ENCODE measurements at places on chromosomes 6 and 20. TPM values are rescaled to one million over a fixed set of nuclear protein-coding genes. Genes with fewer than 3 reads are reported as not detected.

GRCh38 chr6:48912503-48912902, 550.5 kb downstream of the MMUT start:
- H3K4me1 ChIP-seq, result no peaks in the 10 kb centered on the region
- H3K4me3 ChIP-seq, result no peak overlapping the region
- H3K36me3 ChIP-seq, result no peaks in the 10 kb centered on the region
- H3K27me3 ChIP-seq, result no peaks in the 10 kb centered on the region
- no peak overlapping the region for H3K27ac ChIP-seq

- H3K36me3 ChIP-seq, result peaks cover 7% of the 10 kb centered on the region
- H3K4me1 ChIP-seq, result no peaks in the 10 kb centered on the region
- no peaks in the 10 kb centered on the region for H3K27me3 ChIP-seq
- H3K4me3 ChIP-seq, result no peak overlapping the region
- no peak overlapping the region for H3K27ac ChIP-seq
- DNase-seq, result peak; percentile 78
Measured at GRCh38 chr6:136657666-136658065, 107.4 kb upstream of the MAP7 start.

DNA sequence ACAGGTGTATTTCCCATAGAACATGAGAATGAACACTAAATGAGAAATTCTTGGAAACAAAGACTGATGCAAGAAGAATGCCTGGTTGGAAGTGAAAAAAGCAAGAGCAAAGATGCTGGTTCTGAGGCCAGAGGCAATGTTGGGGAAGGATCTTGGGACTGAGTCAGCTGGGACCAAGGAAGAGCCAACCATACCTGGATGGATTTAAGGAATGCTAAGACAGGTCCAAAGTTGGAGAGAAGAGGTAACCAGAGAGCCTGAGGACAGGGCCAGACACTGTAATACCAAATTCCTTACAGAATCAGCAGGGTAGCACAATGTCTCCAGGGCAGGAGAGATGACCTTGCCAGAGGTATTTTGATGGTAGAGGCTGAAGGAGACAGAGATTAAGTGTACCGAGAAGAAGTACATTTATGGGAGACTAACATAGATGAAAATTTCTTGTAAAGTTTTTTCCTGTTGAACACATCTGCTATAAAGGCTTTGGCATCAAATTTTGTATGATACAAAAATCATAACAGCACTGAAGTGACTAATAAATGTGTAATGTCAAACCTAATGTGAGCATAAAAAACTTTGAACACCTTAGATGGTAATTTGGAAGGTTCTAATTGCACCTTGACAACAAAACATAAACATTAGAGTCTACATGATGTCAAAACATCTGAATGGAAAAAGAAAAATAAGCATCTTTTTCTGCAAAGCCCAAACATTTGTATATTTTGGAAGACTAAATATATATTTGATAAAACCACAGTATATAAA, 221.7 kb upstream of the MARCKS start:
- H3K4me3 ChIP-seq, result no peak overlapping the region
- no peak for DNase-seq
- peaks cover 25% of the 10 kb centered on the region for H3K4me1 ChIP-seq
- H3K27me3 ChIP-seq, result no peaks in the 10 kb centered on the region

DNA sequence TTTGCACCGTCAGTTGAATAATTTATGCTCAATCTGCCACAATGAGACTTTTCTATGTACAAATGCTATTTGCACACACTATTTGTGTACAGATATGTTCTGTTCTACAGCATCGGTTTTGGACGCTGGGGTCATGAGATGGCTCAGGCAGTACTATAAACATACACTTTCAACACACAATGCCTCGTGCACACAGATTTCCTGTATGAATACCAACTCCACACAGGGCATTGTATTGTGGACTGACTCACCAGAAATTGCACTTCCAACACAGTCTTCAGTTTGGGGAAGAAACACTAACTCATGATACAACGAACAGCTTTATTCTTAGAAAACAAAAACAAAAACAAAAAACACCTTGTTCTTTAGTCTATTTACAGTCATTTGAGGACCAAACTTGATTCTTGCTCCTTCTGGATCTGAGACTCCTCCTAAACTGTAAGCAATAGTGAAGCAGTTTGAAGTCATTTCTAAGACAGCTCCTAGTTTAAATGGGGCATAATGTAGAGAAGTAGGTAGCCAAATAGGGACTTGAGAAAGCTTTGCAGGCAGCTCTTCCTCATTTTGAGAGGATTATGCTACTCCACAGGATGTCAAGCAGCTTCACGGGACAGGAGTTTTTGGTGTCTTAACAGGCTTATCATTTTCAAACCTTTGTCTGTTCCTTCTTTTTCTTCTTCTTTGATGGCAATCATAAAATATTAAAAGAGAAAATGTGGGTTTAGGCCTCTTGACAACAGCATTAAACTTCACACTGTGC, 33.7 kb downstream of the GJA10 start:
- no peaks in the 10 kb centered on the region for H3K4me1 ChIP-seq
- no peak overlapping the region for H3K27ac ChIP-seq

- H3K27ac ChIP-seq, result no peak overlapping the region
- H3K27me3 ChIP-seq, result no peaks in the 10 kb centered on the region
- H3K36me3 ChIP-seq, result peaks cover 15% of the 10 kb centered on the region
- H3K4me1 ChIP-seq, result peaks cover 2% of the 10 kb centered on the region
Measured at GRCh38 chr20:49866051-49866450, 49.3 kb downstream of the SPATA2 start.

GRCh38 chr20:49395183-49395582, 87.3 kb downstream of the KCNB1 start:
- peaks cover 39% of the 10 kb centered on the region for H3K27me3 ChIP-seq
- peaks cover under 1% of the 10 kb centered on the region for H3K4me1 ChIP-seq
- no peak overlapping the region for H3K27ac ChIP-seq
- no peak overlapping the region for H3K4me3 ChIP-seq
- DNase-seq, result no peak
- H3K36me3 ChIP-seq, result no peaks in the 10 kb centered on the region

DNA sequence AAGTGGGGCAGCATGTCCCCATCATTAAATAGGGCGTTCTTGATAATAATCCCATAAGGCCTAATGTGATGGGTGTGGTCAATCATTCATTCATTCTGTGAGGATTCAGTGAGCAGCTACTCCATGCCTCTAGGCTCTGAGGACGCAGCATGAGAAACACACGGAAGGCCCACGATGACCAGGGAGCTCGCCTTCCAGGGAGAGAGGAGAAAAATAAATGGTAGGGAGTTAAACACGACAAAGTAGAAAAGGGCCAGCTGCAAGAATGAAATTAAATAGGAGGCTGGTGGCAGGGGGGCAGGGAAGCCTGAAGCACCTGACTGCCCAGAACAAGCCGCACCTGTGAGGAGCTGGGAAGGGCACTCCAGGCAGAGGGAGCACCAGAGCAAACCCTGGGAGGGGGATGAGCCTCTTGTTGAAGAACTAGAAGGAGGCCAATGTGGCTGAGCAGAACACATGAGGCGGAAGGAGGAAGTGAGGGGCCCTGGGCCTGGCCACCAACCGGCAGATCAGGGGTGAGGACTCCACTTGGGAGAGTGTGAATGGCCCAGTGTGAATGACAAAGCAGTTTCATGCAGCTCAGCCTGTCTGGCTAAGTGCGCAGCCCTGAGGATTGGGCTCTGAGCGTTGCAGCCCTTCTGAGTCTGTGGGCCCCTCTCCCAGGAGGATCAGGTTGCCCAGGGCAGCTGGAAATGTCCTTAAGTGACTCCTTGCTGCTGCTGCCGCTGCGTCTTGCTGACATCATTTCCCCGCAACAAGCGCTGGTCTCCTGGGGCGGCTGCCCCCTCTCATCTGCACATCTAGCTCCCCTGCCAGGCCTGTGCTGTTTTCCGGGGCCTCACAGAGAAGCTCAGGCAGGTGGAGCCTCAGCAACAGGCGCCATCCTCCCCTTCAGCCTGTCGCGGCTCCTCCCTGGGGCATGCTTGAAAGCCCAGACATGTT, 99.9 kb downstream of the CDH26 start:
- peaks cover 15% of the 10 kb centered on the region for H3K4me1 ChIP-seq
- no peaks in the 10 kb centered on the region for H3K36me3 ChIP-seq
- H3K27ac ChIP-seq, result peak overlapping the region; percentile 8
- no peak overlapping the region for H3K4me3 ChIP-seq

GRCh38 chr20:57974863-57975262, 253.6 kb downstream of the ANKRD60 start:
- H3K4me1 ChIP-seq, result no peaks in the 10 kb centered on the region
- no peak for DNase-seq
- no peaks in the 10 kb centered on the region for H3K36me3 ChIP-seq
- H3K27me3 ChIP-seq, result no peaks in the 10 kb centered on the region

The TGM3 gene
- total RNA-seq, result not detected

Measured in IMR-90 (cell line).